ENCODE measurements at places on chromosomes 6 and 20.

GRCh38 chr20:1942486-1943274 is 47.5 kb downstream of the SIRPA start:
- DNase-seq: no peak

GRCh38 chr20:24938498-24938897 is 10.6 kb upstream of the CST7 start:
- no peak for DNase-seq

DNA sequence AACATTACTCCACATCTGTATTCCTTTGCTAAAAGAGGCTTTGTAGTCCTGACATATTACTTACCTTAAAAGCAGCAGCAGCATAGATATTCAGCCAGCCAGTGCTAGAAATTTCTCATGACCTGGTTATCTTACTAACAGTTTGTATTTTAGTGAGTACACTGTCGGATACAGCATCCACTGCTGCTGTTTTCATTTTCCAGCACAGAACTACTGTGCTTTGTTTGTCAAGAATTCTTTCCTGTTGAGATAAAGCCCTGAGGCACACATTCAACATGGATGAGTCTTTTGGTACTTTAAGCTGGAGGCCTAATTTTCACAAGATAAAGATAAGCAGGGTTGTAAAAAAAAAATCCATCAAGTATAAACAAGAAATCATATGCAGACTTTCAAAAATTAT is 311.2 kb upstream of the OPRM1 start:
- DNase-seq: no peak

DNA sequence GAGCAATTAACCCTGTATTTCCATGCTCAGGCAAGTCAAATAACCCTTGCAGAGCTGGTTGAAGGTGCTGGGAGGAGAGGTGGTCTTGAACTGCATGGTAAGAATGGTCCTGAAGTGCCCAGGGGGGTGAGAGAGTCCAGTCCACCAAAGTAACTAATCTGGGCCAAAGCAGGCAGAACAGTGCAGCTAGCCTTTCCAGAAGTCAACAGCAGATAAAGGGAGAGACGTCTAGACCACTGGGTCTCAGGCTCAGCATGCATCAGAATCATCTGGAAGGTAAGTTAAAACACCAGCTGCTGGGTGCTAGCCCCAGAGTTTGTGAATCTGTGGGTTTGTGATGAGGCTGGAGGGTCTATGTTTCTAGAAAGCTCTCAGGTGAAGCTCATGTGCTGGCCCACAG is 232.3 kb upstream of the ECI2 start:
- DNase-seq: no peak
